ENCODE measurements at places on chromosomes 3 and 15.
A peak's percentile ranks its signal among the peaks of the same experiment; 100 is the strongest.

DNA sequence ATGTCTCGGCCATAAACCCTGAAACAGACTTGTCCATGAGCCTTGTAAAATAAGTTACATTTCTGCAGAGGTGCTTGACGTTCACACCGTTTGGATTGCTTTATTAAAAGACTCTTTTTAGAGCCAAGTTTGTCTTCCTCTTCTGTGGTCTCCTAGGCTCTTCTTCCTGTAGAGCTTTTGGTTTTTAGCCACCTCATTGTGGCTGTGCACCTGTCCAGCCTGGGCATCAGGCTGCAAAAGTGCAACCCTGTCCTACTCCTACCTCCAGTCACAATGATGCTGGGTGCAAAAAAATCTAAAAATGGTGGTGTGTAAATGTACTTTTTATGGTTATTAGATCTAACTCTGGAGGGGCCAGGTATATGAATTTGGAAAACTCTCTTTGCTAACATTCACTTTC, 2.8 kb upstream of the RIOX2 start:
- DNase-seq = no peak

DNA sequence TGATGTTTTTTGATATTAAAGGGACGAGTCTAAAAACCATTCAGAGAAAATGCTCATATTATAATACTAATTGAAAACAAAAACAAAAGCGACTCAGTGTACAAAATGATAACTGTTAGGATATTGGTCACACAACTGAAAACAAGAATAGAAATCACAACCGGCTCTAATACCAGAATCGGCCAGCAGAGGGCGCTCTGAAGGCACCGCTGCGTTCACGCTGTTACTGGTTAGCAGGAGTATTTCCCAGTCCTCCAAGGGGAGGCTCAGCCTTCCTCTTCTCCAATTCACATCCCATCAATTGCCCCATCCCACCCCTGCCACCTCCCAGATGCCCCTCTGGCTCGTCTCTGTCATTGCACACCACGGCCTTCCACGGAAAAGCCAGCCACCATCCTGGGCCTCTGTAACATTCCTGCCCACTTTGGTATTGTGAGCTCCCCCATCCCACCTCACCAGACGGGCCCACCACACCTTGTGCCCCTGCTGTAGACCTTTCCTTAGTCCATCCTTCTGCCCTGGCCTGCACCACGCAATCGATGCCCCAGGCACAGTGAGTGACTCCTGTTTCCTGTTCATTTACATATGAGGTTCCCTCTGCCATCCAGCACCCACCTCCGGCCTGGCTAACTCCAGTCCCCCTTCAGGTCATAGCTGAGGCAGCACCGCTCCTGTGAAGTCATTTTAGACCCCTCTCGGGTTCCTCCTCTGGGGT, 8.5 kb downstream of the FAM107A start:
- DNase-seq = peak; percentile 77

- no peak for DNase-seq
Observed at GRCh38 chr3:170320461-170321121, 36.9 kb upstream of the SKIL start.

DNA sequence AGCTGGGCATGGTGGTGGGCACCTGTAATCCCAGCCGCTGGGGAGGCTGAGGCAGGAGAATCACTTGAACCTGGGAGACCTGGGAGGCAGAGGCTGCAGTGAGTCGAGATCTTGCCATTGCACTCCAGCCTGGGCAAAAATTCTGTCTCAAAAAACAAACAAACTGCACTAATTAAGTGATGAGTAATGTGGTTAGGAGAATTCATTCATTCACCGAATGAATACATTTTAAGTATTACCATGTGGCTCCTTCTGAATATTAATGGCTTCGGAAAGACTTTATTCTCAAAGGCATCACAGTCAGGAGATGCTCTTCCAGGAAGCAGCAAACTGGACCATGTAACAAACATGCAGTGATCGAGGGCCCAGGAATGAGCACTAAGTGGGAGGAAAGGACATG, 23.6 kb downstream of the SPTSSB start:
- DNase-seq = no peak

- no peak for DNase-seq
Observed at GRCh38 chr3:131048030-131048429, 21.4 kb downstream of the NEK11 start.

DNA sequence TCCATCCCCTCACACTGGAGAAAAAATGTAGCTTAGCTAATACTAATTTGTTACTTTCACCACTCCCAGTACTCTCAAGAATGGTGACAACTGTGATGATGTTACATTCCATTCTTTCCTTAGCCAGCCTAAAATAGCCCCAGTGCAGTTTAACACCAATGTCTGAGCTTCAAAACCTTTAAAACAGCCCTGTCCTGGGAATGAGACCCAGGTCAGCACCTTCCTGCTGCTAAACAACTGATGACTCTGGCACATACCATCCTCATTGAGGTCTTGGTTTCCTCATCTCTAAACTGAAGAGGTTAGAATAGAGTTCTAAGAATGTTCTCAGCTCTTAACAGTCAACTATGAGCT, 3.8 kb downstream of the SCAMP2 start:
- DNase-seq = no peak

DNA sequence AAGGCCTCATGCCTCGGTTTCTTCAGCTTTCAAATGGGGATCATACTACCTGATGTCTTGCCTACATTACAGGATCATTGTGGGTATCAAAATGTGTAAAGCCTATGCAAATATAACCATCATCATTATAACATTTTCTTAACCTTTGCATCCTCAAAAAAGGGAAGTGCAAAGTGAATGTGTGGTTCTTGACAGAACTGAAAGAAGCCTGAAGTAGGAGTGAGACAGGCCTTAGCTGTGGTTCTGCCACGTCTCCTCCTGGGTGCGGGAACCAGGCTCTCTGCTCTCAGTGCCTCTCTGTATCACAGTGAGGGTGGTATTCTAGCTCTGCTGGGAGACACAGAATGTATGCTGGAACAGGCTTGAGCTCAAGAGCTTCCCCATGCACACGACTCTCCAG, 316.9 kb upstream of the ICE2 start:
- no peak for DNase-seq

All from H7 (cell line).